ENCODE measurements at places on chromosomes 2 and 18.

- DNase-seq, result no peak
These were observed 18.4 kb downstream of the CYB5A start for GRCh38 chr18:74273394-74273793.

GRCh38 chr2:218727502-218728165 is 17.0 kb downstream of the TTLL4 start:
- DNase-seq, result no peak

DNA sequence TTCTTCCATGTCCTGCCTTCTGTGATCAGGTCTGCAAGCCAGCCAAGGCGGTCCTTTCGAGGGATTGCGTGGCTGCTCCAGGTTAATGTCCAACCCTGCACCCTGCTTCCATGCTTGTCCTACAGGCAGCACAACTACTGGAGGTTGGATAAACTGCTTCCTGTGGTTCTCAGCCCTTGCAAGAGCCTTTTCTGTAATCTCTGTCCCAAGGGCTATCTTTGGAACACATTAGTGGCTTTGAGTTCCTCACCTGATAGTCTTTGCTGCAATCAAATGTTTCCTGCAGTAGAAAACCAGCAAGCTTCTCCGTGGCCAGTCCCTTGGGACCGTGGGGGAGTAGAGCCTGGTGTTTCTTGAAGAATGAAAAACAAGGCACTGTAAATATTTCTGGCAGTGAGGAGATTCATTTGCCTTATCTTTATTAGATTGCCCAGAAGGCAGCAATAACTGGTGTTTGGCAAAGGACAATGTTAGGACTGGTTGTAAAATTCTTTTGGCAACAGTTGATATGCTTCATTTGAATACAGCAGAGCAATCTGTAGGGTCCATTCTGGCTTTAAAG is 214.4 kb downstream of the FHOD3 start:
- no peak for DNase-seq

DNA sequence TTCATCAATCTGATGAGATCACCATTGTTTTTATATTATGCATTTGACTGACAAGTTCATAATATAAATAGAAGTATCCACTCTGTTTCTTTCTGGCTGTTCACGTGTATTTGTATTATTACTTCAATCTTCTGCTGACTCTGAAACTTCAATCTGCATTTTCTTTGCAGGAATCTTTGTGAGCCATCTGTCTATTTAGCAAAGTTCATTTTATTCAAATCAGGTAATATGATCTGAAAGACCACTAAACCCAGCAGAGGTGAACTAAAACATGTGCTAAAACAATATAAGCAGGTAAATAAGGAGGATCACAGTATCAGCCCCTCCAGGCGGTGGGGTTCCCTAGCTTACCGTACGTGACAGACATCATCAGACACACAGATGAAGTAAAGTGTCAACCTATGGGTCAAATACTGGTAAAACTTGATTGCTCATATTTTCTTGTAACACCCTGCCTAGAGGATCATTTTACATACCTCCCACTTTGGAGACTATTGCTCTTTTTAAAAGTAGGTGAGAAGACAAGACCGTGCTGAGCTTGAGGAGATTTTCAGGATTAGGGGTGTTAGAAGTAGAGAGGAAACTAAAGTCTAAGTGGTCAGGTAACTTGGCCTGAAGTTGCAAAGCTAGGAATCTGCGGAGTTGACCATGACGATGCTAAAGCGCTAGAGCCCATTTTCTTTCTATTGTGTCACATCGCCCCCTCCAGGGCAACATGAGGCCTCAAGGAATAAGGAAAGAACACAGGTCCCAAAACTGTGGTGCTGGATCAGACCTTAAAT is 9.0 kb downstream of the DTNB start:
- DNase-seq, result no peak

DNA sequence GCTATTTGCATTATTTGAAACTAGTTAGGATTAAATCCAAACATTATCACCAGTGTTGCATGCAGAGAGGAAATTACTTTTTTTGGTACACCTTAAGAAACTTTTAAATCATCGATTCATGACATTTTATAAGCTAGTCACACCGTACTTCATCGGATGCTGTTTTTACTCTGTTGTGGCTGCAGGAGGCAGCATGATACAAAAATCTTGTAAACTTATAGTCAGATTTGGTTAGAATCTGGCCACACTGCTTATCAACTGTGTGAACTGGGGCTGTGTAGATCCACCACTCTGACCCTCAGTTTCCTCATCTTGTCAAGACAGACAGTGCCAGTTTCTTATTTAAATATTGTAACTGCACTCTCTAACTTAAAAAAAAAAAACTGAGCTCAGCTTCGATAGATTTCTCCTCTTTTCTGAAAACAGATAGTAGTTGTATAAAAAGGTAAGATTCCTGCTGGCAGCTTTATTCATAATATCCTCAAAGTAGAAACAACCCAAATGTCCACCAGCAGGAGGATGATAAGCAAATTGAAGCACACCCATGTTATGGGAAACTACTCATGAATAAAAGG is 77.8 kb downstream of the RAPGEF4 start:
- DNase-seq, result no peak
